ENCODE measurements at places on chromosomes 5 and 9.

- no peak for DNase-seq
Observed at GRCh38 chr9:95506428-95506677, 10.4 kb downstream of the PTCH1 start.

DNA sequence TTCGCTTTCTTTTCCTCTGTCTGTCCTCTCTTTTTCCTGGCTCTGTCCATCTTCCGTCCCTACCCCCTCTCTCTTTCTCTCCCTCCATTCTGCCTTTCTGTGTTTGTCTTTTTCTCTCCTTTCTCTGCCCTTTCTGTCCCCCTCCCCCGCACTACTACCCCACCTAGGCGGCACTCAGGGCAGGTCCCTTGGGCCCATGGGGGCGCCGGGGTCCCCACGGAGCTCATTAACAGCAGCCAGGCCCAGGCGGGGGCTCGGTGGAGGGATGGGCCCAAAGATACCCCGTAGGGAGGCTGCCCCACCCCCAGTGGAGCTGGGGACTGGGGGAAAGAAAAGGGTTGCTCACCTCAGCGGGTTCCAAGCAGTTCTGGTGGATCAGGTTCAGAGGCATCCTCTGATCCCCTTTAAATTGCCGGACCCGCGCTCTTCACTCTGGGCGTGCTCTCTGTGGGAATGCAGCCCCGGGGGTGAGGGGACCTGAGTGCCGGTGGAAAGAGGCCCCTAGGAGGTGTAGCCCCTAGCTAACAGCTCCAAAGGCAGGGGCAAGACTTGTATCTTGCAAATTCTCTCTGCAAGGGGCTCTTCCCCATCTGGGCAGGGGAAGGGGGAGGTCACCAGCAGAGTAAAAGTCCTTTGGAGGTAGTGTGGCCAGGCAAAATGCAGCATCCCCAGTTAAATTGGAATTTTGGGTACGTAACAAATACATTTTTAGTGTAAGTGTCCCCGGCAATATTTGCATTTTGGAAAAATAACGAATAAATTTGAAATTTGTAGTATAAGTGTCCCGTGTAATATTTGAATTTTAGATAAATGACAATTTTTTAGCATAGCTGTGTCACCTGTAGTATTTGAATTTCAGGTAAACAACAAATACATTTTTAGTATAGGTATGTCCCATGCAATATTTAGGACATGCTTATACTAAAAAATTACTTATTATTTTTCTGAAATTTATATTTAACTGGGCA, 7.4 kb downstream of the LHX2 start:
- DNase-seq = no peak

- no peak for DNase-seq
Observed at GRCh38 chr9:97704851-97705250, 7.7 kb upstream of the XPA start.

DNA sequence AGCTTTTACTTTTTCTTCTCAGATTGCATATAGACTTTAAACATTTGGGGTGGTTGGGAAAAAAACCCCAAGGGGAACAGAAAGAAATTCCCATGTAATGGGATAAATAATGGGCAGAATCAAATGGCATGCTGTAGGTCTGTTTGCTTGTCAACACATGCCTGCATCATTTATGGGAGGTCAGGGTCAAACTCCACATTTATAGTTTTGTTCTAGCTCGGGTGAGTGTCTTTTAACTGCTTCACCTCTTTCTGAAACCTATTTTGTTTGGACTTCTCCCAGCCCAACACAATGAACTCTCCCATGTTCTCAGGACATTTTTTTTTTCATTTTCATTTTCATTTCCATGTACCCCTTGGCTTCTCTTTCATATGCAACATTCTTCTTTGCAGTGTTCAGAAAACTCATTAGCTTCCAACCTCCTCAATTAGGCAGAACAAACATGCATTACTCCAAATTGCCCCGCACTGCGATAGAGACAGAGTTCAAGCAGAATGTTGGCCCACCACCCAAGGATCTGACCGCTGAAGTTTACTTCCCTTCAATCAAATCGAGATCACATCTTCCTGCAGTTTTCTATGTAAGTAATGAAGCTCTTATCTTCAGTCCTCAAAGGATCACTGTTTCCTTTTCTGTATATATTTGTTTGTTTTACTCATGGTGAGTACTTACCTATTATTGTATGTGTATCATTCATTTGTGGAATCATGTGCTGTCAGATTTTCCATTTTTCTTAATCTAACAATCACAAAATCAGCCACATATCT, 354.6 kb downstream of the ZSWIM6 start:
- DNase-seq = no peak

DNA sequence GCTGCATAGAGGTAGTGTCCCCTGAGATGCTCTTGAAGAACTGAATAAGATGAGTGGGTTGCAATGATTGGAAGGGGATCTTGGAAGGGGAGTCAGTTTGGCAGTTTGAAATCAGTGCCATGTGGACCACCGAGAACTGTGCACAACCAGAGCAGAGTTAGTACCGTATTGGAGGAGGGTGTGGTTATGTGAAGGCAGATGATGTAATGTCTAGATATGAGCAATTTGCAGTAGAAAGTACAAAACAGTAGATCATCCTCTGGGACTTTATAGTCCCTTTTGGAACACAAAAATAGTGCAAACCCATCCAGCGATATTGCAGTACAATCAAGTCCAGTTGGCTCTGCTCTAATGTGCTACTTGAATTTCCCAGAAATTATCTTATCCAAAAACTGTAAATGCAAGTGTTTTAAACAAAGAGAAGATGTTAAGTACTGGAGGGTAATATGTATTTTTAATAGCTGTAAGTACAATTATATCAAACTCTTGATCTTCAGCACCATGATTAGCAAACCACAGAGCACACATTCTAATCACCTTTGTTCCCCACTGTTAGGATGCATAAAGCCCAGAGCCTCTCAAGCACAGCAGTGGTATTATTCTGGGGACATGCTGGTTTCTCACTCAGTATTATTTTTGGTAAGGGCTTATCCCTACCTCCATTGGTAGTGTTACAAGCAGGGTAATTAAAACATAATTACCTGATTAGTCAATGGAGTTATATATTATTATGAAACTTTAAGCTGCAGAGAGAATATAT, 41.5 kb downstream of the MEGF10 start:
- no peak for DNase-seq

Data from putamen (tissue), 1 donor.